Activated CD8-positive, alpha-beta T cell treated with anti-CD3 and anti-CD28 coated beads for 36 hours (primary cell): ENCODE measurements at places on chromosomes 7 and 10. TPM values are rescaled to one million over a fixed set of nuclear protein-coding genes. Genes with fewer than 3 reads are reported as not detected.

ASZ1 gene
- not detected for total RNA-seq

CLCN1 gene
- not detected for total RNA-seq

CALML3 gene
- not detected for total RNA-seq

BMPER gene
- not detected for total RNA-seq

GTF2IRD2 gene
- 4.1 TPM for total RNA-seq

CCL24 gene
- total RNA-seq = not detected

FXYD4 gene
- total RNA-seq = not detected

ADAM12 gene
- total RNA-seq = 1.3 TPM

NYAP1 gene
- 0.38 TPM for total RNA-seq

TAS2R5 gene
- total RNA-seq = 0.83 TPM

PTPRZ1 gene
- total RNA-seq = not detected

MSS51 gene
- 2.3 TPM for total RNA-seq

ITIH5 gene
- total RNA-seq = not detected

TUBAL3 gene
- not detected for total RNA-seq

FAM25G gene
- not detected for total RNA-seq

GRCh38 chr7:68414631-68415425 lies 1183.4 kb upstream of the AUTS2 start:
- DNase-seq = no peak
- H3K4me1 ChIP-seq = no peaks in the 10 kb centered on the region
- H3K4me3 ChIP-seq = no peak overlapping the region
- H3K36me3 ChIP-seq = no peaks in the 10 kb centered on the region
- H3K27me3 ChIP-seq = no peaks in the 10 kb centered on the region

DNA sequence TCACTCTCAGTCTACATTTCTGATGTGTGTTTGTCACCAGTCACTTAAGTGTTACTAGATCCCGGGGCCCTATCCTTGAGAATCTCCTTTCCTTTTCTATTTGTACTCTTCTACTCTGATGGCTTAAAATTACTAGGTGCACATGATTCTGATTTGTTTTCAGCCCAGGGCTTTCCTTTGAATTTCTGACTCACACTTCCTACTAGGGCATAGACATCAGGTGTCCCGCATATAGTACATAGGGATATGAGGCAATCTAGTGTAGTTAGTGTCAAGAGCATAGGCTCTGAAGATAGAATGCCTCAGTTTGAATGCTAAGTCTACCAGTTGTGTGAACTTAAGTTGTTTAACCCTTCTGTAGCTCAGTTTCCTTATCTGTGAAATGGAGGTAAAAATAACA lies 49.4 kb upstream of the LRRN3 start:
- H3K4me3 ChIP-seq = peak overlapping the region; percentile 16
- no peaks in the 10 kb centered on the region for H3K36me3 ChIP-seq
- DNase-seq = no peak
- peaks cover 40% of the 10 kb centered on the region for H3K4me1 ChIP-seq

DNA sequence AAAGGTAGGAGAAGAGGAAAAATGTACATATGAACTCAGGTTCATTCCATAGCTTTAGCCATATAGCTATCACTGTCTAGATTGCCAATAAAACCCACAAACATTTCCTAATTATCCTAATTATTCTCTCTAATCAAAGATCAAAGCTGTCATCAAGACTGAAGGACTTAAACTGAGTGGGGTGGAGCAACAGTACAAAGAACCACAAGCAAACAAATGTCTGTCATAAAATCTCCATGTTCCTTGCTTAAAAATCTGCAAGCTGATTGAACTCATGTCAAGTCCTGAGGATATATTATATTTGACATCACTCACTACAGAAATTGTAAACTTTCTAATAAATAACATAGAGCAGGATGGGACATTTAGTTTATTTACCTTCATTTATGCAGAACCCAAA lies 315.9 kb downstream of the SNX13 start:
- H3K36me3 ChIP-seq = no peaks in the 10 kb centered on the region
- peaks cover 2% of the 10 kb centered on the region for H3K27me3 ChIP-seq
- H3K4me3 ChIP-seq = no peak overlapping the region
- no peaks in the 10 kb centered on the region for H3K4me1 ChIP-seq
- no peak overlapping the region for H3K27ac ChIP-seq

DNA sequence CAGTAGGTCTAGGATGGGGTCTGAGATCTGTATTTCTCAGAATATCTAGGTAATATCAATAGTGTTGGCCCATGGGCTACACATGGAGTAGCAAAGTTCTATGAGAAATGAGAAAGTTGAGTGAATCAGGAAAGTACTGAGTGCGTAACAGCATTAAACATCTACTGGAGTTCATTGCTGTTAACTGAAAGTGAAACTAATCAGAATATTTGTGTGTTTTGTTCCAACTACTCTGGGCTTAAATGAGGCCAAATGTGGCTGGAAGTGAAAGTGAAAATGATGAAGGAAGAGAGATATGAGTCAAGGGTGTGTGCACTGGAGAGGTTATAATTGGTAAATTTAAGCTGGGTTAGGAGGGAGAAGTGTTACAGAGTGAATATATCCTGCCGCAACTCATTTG lies 46.5 kb downstream of the TMEM106B start:
- H3K27me3 ChIP-seq = no peaks in the 10 kb centered on the region
- no peak overlapping the region for H3K4me3 ChIP-seq
- peaks cover 14% of the 10 kb centered on the region for H3K36me3 ChIP-seq

GRCh38 chr7:44580945-44581878 lies 819 bp downstream of the TMED4 start:
- H3K4me1 ChIP-seq = peaks cover 30% of the 10 kb centered on the region
- peak overlapping the region; percentile 93 for H3K4me3 ChIP-seq
- peak; percentile 75 for DNase-seq
- H3K27ac ChIP-seq = peak overlapping the region; percentile 95
- H3K27me3 ChIP-seq = no peaks in the 10 kb centered on the region

- H3K4me3 ChIP-seq = peak overlapping the region; percentile 47
- no peaks in the 10 kb centered on the region for H3K36me3 ChIP-seq
These were observed 174.5 kb upstream of the AKR1E2 start for GRCh38 chr10:4651404-4652037.

DNA sequence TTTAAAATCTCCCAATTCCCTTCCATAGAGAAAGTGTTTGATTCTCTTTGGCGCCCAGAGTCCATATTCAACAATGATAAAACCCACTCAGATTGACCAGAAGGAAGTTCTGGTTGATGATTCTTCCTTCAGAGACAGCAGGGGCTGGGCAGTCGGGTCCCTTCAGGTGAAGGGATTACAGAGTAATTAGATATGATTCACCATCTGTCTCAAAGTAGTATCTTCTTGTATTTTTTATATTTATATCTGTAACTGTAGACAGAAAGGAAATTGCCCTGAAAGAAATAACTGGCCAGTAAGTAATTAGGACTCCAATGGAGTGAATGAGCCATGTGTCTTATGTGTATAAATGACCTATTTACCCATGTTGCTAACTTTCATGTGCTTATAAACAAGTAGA lies 156.0 kb downstream of the PLCE1 start:
- no peak overlapping the region for H3K27ac ChIP-seq
- no peak for DNase-seq
- no peak overlapping the region for H3K4me3 ChIP-seq
- no peaks in the 10 kb centered on the region for H3K36me3 ChIP-seq
- peaks cover 4% of the 10 kb centered on the region for H3K27me3 ChIP-seq
- no peaks in the 10 kb centered on the region for H3K4me1 ChIP-seq

DNA sequence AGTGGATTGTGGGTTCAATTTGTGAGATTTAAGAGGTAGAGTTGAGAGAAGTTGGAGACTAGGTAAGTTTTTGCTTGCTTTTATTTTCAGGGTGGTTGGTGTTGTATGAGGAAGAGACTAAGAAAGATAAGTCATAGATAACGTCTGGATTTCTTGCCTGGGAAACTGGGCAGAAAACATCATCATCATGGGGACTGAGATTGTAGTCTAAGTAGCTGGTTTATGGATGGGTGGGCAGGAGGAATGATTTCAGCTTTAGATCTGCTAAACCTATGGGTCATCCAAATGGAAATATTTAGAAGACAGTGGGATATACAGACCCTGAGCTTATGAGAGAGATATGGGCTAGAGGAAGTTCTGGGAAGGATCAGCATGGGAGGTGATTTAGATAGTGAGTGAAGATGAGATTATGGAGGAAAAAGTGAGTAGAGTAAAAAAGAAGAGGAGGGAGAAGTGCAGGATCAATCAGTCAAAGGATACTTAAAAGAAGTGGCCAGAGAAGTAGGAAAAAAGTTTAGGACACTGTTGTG lies 169.8 kb downstream of the WNT2 start:
- H3K27me3 ChIP-seq = no peaks in the 10 kb centered on the region
- no peaks in the 10 kb centered on the region for H3K36me3 ChIP-seq
- H3K4me3 ChIP-seq = no peak overlapping the region
- no peak overlapping the region for H3K27ac ChIP-seq
- no peak for DNase-seq

GRCh38 chr7:144670218-144670617 lies 165.6 kb downstream of the TPK1 start:
- no peaks in the 10 kb centered on the region for H3K4me1 ChIP-seq
- H3K36me3 ChIP-seq = no peaks in the 10 kb centered on the region
- H3K4me3 ChIP-seq = no peak overlapping the region
- DNase-seq = no peak

- H3K27ac ChIP-seq = no peak overlapping the region
- no peaks in the 10 kb centered on the region for H3K4me1 ChIP-seq
- no peak for DNase-seq
- H3K36me3 ChIP-seq = no peaks in the 10 kb centered on the region
- H3K27me3 ChIP-seq = no peaks in the 10 kb centered on the region
These were observed 73.0 kb upstream of the CTTNBP2 start for GRCh38 chr7:117946151-117946633.

- H3K36me3 ChIP-seq = peaks cover 48% of the 10 kb centered on the region
- peak overlapping the region; percentile 76 for H3K4me3 ChIP-seq
- peaks cover 37% of the 10 kb centered on the region for H3K4me1 ChIP-seq
- no peak overlapping the region for H3K27ac ChIP-seq
- no peaks in the 10 kb centered on the region for H3K27me3 ChIP-seq
These were observed 2.4 kb downstream of the NCAPG2 start for GRCh38 chr7:158702196-158702595.

- no peak overlapping the region for H3K27ac ChIP-seq
- DNase-seq = no peak
- no peaks in the 10 kb centered on the region for H3K36me3 ChIP-seq
- no peaks in the 10 kb centered on the region for H3K4me1 ChIP-seq
- no peak overlapping the region for H3K4me3 ChIP-seq
These were observed 291.2 kb upstream of the HABP2 start for GRCh38 chr10:113261611-113262091.

- no peaks in the 10 kb centered on the region for H3K27me3 ChIP-seq
- DNase-seq = no peak
- H3K4me3 ChIP-seq = no peak overlapping the region
- no peaks in the 10 kb centered on the region for H3K36me3 ChIP-seq
- peaks cover 11% of the 10 kb centered on the region for H3K4me1 ChIP-seq
- no peak overlapping the region for H3K27ac ChIP-seq
These were observed 121.8 kb downstream of the CUX1 start for GRCh38 chr7:101939136-101939695.

DNA sequence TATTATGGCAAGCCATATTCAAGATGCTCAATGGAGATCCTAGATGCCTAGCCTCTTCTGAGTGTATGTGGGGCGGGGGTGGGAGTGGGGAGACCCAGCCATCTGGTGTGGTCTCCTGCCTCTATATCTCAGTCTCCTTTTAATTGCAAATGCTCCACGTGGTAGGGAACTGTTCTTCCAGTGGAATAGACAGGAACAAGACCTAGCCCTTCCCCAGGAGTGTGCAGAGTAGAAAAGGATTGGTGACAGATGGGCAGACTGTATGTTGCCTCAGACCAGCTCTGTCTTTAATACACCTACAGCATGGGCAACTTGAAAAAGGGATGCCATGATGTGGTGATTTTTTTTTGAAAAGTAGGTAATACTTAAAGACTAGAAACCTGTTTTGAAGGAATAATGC lies 12.6 kb downstream of the CYP3A5 start:
- no peak for DNase-seq
- no peaks in the 10 kb centered on the region for H3K27me3 ChIP-seq
- peaks cover 15% of the 10 kb centered on the region for H3K4me1 ChIP-seq
- H3K36me3 ChIP-seq = peaks cover 29% of the 10 kb centered on the region
- H3K27ac ChIP-seq = no peak overlapping the region

- no peak overlapping the region for H3K4me3 ChIP-seq
- no peaks in the 10 kb centered on the region for H3K36me3 ChIP-seq
- no peak overlapping the region for H3K27ac ChIP-seq
- no peaks in the 10 kb centered on the region for H3K27me3 ChIP-seq
- no peak for DNase-seq
These were observed 149.1 kb downstream of the KIAA1217 start for GRCh38 chr10:24358022-24358421.
